ENCODE measurements at places on chromosomes 2 and 18. TPM values are rescaled to one million over a fixed set of nuclear protein-coding genes. Genes with fewer than 3 reads are reported as not detected.

Gene TSPYL6
- total RNA-seq, result not detected

GRCh38 chr2:105862843-105863242 is 118.1 kb downstream of the NCK2 start:
- H3K36me3 ChIP-seq, result no peaks in the 10 kb centered on the region
- peaks cover 26% of the 10 kb centered on the region for H3K4me1 ChIP-seq
- no peak overlapping the region for H3K4me3 ChIP-seq
- no peak overlapping the region for H3K27ac ChIP-seq

DNA sequence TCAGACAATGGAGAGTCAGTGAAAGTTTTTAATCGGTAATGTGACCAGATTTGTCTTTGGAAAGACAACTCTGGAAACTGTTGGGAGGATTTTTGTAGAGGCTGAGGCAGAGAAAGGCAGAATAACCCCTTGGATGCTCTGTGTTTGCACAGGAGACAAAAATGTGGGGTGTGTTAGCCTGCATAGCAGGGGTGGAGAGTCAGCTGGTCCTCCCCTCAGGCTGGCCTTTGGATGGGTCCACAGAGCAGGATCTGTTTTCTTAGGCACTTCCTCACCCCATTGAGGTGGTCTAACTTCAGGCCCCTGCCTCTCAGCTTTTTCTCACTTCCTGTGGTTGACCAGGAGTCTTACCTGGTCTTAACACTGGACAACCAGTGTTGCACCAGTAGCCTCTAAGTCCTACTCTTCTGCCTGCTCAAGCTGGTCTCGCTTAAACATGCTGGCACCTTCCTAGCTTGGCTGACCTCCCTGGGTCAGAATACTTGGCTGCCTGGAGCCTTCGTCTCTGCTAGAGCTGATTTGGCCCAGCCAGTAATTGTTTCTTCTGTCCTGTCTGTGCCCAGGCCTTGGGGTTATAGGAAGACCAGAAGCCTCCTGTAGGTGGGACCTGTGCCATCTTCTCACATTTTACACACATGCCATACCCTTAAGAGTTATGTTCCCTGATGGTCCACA is 259.8 kb upstream of the RASGRP3 start:
- H3K27me3 ChIP-seq, result no peaks in the 10 kb centered on the region
- peak overlapping the region; percentile 75 for H3K27ac ChIP-seq
- H3K36me3 ChIP-seq, result no peaks in the 10 kb centered on the region
- no peak overlapping the region for H3K4me3 ChIP-seq
- DNase-seq, result peak; percentile 77

GRCh38 chr18:44979748-44980147 is 299.1 kb downstream of the SETBP1 start:
- no peak overlapping the region for H3K4me3 ChIP-seq
- no peaks in the 10 kb centered on the region for H3K4me1 ChIP-seq
- H3K27me3 ChIP-seq, result no peaks in the 10 kb centered on the region
- DNase-seq, result no peak
- H3K27ac ChIP-seq, result no peak overlapping the region

DNA sequence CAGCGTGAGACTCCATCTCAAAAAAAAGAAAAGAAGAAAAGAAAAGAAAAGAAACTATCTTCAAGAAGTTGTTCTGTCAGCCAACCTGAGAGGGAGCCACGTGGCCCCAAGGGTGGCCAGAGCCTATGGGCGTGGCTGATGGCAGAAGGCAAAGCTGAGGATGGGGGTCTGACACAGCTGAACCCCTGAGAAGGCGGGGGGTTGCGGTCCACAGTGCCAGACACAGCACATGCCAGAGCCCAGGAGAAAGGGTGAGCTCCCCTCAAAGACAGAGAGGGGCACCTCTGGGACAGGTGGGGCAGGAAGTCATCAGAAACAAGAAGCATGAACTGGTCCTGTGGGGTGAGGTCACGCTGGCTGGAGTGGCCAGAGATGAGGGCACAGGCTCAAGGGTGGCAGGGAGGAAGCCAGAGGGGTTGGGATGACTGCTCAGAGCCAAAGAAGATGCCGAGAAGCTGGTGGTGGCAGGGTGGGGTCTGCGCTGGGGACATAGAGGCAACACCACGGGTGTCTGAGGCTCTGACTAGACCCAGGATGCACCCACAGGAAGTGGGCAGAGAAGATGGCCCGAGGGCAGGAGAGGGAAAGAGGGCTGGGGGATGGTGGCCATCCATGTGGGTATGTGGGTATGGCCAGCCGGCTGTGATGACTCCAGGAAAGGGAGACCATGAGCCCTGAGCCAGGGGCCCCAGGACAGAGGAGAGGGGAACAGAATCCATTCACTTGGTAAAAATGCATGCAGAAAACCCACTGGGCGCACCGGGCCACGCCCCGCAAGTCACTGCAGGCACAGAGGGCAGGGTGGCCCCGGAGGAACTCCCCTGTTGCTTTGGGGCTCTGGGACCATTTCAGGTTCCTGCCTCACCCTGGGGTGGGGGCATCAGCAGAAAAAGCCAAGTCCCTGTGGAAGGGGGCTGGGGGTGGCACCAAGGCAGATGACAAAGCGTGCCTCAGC is 8.4 kb downstream of the KIF1A start:
- H3K27me3 ChIP-seq, result peaks cover 9% of the 10 kb centered on the region
- H3K4me1 ChIP-seq, result no peaks in the 10 kb centered on the region
- H3K27ac ChIP-seq, result no peak overlapping the region
- no peak overlapping the region for H3K4me3 ChIP-seq
- no peak for DNase-seq

Gene ERBB4
- 11.7 TPM for total RNA-seq

DNA sequence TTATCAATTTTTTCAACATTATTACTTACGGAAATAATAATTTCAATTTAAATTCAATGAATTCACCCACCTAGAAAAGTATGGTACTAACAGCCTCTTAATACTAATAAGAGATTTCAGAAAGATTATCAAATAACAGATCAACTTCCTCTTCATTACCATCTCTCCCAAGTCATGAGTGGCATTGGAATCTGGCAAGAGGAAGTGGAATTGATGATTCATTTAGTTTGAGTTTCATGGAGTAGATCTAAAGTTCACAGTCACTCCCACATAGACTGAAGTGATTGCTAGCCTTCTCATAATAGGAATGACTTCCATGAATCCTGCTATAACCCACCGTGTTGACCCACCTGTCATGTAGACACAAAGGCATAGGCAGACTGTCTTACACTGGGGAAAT is 77.7 kb upstream of the WDR75 start:
- no peaks in the 10 kb centered on the region for H3K4me1 ChIP-seq
- H3K27ac ChIP-seq, result no peak overlapping the region
- H3K4me3 ChIP-seq, result no peak overlapping the region
- H3K27me3 ChIP-seq, result no peaks in the 10 kb centered on the region
- DNase-seq, result no peak
- no peaks in the 10 kb centered on the region for H3K36me3 ChIP-seq

DNA sequence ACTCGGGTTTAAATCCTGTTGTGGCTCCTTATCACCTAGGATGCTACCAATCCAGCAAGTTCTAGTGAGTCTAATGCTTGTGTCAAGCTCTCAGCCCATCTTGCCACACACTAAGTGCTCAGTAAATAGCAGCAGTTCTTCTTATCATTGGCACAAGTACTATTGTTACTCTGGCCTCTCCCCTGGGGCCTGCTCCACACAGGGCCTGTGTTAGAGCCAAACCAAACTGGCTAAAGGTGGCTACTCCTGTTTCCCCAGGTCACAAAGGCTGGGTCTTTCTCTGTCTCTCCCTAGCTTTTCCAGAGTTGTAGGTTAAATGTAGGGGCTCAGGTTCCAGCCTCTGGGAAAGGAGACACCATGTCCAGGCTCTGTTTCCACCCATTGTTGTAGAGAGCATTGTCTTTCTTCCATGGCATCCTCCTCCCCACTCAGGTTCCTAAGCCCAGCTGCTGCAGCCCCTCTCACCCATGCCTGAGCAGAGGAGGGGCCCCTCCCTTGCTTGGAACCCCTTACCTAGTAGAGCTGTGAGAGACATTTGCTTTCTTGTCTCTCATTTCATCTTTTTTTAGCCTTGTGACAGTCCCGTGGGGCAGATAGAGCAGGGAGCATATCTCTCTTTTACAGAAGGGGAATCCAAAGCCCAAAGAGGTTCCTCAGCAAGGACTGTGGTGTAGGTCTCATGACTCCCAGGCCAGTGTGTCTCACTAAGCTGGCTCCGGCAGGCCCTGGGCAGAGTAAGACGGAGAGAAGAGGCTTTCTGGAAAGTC is 56.4 kb upstream of the OTOF start:
- DNase-seq, result no peak
- no peak overlapping the region for H3K27ac ChIP-seq
- H3K27me3 ChIP-seq, result no peaks in the 10 kb centered on the region
- H3K4me1 ChIP-seq, result no peaks in the 10 kb centered on the region
- no peaks in the 10 kb centered on the region for H3K36me3 ChIP-seq

Gene TCF23
- total RNA-seq, result not detected

DNA sequence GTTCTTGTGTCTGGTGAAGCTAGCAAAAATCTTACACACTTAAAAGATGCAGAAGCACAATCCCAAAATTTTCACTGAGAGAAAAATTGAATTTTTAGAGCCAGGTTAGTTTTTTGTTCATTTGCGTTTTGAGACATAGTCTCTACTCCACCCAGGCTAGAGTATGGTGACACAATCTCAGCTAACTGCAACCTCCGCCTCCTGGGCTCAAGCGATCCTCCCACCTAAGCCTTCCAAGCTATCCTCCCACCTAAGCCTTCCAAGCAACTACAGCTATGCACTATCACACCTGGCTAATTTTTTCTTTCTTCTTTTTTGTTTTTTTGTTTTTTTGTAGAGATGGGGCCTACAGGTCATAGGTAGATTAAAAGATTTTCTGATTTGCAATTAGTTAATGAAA is 113.1 kb upstream of the RAB6C start:
- no peak for DNase-seq
- no peaks in the 10 kb centered on the region for H3K27me3 ChIP-seq
- H3K36me3 ChIP-seq, result no peaks in the 10 kb centered on the region
- no peak overlapping the region for H3K27ac ChIP-seq

Gene EVA1A
- 5.0 TPM for total RNA-seq

DNA sequence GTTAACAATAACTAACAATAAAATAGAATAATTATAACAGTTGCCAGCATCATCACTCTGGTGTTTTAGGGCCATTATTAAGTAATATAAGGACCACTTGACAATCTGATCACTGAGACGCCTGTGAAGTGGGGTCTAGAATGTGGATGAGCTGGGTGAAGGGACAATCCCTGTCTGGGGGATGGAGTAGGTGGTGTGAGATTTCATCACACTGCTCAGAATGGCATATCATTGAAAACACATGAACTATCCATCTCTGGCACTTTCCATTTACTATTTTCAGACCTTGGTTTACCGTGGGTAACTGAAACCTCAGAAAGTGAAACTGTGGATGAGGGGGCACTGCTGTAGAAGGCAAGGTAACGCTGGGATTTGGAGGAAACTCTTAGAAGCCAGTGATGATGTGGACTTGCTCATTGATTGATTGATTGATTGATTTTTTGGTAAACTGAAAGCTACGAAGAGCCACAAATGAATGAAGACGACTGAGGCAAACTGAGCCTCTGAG is 204.4 kb upstream of the TWIST2 start:
- no peaks in the 10 kb centered on the region for H3K27me3 ChIP-seq
- no peak overlapping the region for H3K4me3 ChIP-seq
- no peaks in the 10 kb centered on the region for H3K36me3 ChIP-seq
- no peak for DNase-seq
- no peak overlapping the region for H3K27ac ChIP-seq

Gene COLEC11
- 9.9 TPM for total RNA-seq

DNA sequence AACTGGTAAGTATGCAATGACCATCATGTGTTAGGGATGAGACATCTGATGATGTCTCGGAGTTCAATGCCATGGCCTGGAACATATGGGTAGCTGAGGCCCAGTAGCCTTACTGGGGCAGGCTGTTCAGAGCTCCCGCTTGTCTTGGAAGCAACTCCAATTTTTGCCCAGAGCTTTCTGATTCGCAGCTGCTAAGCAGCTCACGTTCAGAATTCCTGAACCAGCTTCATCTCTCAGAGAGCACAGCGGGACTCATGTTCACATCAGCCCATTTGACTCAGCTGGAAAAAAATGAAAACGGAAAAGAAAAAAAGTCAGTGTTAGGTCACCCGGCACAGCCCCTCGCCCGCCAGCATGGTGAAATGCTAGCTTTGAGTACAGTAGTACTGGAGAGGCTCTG is 16.8 kb upstream of the LRATD1 start:
- H3K4me1 ChIP-seq, result no peaks in the 10 kb centered on the region
- no peaks in the 10 kb centered on the region for H3K36me3 ChIP-seq

DNA sequence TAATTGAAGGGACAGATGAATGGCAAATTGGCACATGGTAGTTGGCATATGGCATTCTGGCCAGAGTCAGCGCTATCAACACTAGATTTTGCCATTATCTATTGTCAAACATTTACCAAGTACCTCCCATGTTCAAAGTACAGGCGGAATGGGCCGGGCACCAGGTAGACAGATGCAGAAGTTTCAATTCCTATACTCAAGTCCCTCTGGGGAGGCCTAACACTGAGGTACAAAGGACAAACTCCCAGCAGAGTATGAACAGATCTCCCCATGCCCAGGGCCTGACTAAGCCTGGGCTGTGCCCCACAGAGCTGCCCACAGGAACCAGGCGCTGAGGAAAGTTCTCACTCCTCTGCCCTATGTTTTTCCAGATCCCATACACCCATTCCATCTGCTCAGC is 257.5 kb upstream of the KLHL29 start:
- no peak overlapping the region for H3K27ac ChIP-seq
- no peak for DNase-seq
- H3K4me1 ChIP-seq, result no peaks in the 10 kb centered on the region
- H3K27me3 ChIP-seq, result no peaks in the 10 kb centered on the region

Gene POU3F3
- total RNA-seq, result not detected

- no peaks in the 10 kb centered on the region for H3K36me3 ChIP-seq
- no peak for DNase-seq
- no peak overlapping the region for H3K4me3 ChIP-seq
- peaks cover 19% of the 10 kb centered on the region for H3K4me1 ChIP-seq
- no peaks in the 10 kb centered on the region for H3K27me3 ChIP-seq
These were observed 229.6 kb upstream of the FOSL2 start for GRCh38 chr2:28163028-28163427.

Gene SLC40A1
- total RNA-seq, result 42.9 TPM

DNA sequence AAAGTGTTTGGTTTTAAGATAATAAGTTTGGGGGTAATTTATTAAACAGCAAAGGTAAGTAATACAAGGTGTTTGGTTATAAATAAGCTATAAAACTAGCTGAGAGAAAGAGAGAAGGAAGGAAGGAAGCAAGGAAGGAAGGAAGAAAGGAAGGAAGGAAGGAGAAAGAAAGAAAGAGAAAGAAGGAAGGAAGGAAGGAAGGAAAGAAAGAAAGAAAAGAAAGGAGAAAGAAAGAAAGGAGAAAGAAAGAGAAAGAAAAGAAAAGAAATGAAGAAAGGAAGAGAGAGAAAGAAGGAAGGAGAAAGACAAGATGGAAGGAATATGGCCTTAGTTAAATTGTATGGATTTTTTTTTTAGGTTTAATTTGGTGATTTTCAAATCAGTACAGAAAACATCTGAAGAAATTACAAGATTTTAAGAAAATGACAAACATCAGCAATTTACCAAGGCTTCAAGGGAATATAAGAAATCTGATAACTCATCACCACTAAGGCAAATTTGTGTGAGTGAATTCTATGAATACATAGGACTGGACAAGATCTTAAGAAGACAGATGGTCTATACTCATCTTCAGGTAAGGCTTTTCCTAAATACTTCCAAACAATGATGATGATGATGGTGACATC is 46.4 kb upstream of the GALNT3 start:
- H3K4me3 ChIP-seq, result no peak overlapping the region
- H3K27ac ChIP-seq, result no peak overlapping the region
- no peaks in the 10 kb centered on the region for H3K36me3 ChIP-seq
- H3K27me3 ChIP-seq, result no peaks in the 10 kb centered on the region
- H3K4me1 ChIP-seq, result no peaks in the 10 kb centered on the region
- no peak for DNase-seq

Gene GRHL1
- total RNA-seq, result 1.0 TPM

All from heart left ventricle (tissue), 16 donors.